Activated CD4-positive, alpha-beta T cell treated with anti-CD3 and anti-CD28 coated beads, Interleukin-2, Interleukin-6, amounts not matched to agents 100 ng/mL and 50 ng/mL, durations not matched to agents 16 hours and 8 hours (primary cell): ENCODE measurements at places on chromosomes 4 and X.

- no peak for DNase-seq
Measured at GRCh38 chrX:110955706-110956105, 140.3 kb upstream of the PAK3 start.

- DNase-seq: no peak
Measured at GRCh38 chrX:51852096-51852495, 41.3 kb upstream of the MAGED1 start.

- DNase-seq: no peak
Measured at GRCh38 chrX:153869473-153870287, 16.3 kb downstream of the L1CAM start.

DNA sequence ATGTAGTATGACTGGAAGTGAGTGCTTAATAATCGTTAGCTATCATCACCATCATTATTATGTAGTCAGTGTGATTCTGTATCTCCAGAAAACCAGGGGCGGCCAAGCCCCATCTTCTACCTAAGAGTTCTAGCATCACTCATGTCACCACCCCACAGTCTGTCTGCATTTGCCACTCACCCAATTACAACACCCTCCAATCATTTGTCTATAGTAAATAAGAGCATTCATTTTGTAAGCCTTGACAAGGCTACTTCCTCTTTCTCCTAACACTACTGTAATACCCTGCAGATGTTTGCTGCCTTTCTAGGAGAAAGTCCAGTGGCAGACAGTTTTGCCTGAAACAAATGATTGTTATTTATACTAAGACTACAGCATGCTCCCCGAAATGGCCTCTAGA is 15.8 kb upstream of the IL21 start:
- DNase-seq: peak; percentile 35

- peak; percentile 51 for DNase-seq
Measured at GRCh38 chrX:72121383-72121782, 10.3 kb downstream of the RTL5 start.

DNA sequence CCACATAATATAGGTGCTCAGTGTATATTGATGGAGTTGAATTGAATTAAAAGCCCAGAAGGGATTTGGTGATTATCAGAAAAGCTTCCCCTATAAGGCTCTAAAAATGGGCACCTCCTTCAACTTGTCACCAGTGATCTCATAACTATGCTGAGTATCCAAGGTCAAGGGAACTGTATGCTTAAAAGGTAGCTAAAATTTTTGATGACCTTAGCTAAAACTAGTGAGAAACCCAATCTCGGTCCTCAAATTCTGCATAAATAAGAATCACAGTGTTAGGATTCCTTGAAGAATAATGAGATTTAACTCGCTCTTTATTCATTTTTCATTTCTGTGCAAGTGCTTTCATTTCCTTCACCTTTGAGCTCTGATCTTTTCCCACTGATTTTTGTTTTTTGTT is 87.7 kb upstream of the AP1S2 start:
- DNase-seq: no peak

DNA sequence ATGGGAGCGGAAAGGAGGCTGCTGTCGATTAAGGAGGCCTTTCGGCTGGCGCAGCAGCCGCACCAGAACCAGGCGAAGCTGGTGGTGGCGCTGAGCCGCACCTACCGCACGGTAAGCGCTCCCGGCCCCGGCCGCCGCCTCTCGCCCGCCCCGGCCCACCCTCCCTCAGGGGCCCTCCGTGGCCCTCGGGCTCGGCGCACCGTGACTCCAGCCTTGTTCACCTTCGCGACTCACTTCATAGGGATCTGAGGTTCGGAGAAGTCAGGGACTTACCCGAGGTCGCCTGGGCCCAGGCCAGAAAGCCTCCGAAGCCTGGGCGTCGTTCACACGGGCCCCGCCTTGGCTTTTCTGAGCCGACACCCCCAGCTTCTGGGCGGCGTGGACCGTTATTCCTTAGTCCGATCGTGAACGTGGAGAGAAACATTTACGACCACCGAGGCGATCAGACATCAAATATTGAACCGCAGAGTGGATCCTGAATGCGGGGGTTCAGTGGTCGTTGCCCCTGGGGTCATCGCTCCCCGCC is 362 bp downstream of the NCAPG start:
- peak; percentile 37 for DNase-seq

DNA sequence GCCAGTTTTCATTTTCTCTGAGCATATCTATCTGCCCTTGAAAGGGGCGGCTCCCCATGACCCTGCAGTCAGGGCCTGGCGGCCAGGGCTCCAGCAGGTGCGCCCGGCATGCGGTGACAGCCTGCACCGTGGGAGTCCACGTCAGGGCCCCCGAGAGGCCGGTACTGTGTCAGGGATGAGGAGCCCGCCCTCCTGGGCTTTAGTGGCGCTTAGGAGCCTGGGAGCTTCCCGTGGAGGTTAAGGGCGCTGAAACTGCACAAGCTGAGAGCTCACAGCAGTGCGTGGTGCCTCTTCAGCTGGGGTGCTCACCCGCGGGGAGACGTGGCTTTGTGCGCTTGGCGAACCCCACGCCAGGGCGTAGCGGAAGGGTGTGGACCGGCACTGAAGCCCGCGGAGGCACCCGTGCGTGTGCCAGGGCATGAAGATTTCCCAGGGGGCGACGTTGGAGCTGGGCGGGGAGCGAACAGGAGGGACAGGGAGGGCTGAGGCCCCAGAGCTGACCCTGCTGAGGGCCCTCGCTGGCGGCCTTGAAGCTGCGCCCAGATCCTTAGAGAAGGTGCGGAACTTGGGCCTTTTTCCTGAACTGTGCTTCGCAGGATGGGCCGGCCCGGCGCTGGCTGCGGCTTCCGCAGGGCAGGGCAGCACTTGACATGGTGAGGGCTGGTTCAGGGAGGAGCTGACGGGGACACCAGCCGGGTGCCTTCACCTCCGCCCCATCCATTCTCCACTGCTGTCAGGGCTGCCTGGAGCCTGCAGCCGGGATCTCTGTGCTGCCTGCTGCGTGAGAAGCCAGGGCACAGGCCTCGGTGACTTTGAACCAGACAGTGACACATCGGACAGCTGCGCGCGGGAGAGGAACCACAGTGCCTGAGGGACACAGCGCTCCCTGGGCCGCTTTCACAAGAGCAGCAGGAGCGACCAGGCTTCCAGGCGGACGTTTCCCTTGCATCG is 32.9 kb downstream of the HTT-AS start:
- DNase-seq: peak; percentile 27

DNA sequence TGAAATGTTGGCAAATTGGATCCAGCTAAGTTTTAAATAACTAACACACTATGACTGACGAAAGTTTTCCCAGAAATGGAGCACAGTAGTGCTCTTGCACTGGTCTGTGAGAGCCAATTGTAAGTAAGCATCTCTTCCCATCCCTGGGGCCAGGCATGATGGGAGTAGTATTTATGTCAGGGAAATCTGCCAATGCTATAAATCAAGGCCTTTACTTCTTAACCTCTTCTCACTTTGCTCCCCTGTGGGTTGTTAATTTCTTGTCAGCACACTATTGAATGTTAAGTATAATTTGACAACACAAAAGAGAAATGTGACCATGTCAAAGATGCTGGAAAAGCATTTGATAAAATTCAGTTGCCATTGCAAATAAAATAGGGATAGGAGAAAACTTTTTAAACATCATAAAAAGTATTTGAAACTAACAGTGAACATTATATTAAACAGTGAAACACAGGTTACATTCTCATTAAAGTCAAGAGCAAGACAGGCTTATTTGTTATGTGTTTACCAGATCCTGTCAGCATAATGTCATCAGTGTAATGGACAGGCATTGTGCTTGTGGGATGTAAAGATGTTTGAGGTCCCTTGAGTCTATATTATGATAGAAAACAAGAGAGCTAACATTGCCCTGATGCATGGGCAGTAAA is 5.0 kb downstream of the F8A1 start:
- DNase-seq: no peak

DNA sequence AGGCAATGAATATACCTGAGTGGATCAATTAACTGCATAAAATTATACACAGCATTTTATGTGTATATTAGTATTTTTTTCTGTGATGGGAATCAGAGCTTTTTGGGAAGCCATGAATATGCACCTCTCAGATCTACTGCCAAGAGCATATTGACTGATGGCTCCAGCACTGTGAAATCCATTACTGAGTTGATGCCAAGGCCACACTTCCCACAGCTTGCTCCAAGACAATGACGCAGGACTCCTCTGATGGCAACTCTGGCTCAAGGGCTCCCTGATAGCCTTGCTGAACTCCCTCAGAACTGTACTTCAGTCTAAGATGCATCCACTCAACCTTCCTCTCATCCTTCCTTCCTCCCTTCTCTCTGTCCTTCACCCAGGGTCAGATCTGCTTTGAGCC is 82.7 kb downstream of the OTC start:
- DNase-seq: no peak

DNA sequence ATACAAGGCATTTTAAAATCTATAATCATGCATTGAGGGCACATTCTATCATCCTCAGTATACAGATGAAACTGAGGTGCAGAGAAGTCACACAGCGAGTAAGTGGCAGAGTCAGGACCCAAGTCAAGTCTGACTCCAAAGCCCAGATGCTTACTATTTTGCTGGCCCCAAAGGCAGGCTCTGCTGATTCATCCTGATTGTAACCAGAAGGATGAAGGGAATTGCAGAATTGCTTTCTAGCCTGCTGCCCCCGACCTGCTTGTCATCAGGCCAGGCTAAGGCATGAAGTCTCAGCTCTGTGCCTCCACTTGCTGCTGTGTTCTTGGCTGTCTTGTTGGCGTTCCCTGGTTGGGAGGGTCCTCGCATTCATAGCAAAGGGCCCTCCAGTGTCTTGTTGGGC is 62.7 kb downstream of the SLC9A6 start:
- no peak for DNase-seq

DNA sequence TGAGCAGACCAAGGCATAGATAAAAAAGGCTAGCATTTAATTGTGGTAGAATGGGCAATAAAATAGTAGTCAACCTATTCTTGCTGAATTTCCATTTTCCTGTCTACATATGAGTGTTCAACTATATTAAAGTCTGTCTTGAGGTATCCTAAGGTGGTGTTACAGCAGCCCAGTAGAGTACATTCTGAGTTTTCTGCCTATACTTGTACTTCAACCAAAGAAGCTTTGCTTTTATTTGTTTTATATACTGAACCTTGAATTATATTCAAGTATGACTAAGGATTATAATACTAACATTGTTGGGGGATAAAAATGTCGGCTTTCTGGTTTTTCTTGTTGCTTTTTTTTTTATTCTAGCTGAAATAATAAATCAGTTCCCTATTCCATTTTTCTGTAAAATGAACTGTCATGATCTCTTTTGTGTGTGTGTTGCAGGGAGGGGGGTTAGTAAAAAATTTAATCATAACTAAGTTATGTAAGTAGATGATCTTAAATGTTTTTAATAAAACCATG is 106.7 kb downstream of the PDLIM5 start:
- DNase-seq: no peak

DNA sequence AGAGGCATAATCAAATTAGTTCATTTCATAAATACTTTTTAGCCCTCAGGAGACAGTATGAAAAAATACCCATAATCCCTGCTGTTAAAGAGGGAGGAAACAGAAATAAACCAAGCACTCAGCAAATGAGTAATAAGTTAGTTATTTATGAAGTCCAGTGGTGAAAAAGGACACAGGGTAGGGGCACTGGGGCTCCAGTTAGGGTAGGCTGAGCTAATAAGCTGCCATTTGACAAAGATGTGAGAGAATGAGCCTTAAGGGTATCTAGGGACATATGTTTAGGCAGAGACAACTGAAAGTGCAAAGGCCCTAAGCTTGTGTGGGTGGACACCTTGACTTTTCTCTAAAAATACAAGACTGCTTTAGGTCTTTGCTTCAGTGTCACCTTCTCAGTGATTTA is 94.4 kb downstream of the IL15 start:
- DNase-seq: no peak

GRCh38 chr4:139603576-139604410 is 47.8 kb upstream of the SETD7 start:
- DNase-seq: peak; percentile 63

GRCh38 chr4:144820011-144820727 is 174.2 kb downstream of the HHIP start:
- no peak for DNase-seq

GRCh38 chr4:101348367-101348827 is 1.1 kb upstream of the PPP3CA start:
- no peak for DNase-seq

DNA sequence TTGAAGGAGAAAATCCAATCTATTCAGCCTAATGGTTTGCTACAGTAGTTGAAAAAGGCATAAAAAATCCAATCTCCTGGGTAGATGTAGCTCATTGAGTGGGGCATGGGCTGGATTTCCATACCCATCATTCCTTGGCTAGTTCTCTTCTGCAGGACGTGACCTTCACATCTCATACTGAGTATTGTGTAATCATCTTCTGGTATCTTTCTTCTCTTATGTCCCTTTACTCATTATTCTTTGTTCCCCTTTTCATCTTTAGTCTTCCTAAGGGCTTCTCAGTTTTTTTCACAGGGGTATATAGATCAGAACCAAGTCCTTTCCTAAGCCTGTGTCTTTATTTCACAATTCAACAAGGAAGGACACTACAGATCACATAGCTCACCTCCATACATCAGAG is 727.6 kb upstream of the MAGEB2 start:
- DNase-seq: no peak

DNA sequence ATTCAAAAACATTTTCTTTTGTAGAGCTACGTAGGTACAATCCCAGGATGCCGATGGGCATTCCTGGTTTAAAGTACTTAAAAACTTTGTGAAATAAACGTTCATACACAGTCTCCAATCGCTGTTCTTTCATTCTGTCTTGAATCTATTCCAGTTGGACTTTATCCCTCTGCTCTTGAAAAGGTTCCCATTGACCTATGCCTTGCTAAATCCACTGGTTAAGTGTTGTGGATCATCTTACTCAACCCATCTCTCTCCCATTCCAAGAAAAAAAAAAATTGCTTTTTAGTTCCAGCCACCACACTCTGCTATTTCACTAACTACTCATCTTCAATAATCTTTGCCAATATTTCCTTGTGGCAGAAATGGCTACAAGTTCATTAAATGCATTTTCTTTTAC is 542.3 kb upstream of the GRIA3 start:
- no peak for DNase-seq

GRCh38 chr4:52376132-52376704 is 282.9 kb downstream of the USP46 start:
- DNase-seq: peak; percentile 39

- no peak for DNase-seq
Measured at GRCh38 chr4:113614414-113614813, 147.1 kb downstream of the CAMK2D start.

GRCh38 chr4:16665942-16666551 is 232.4 kb downstream of the LDB2 start:
- DNase-seq: no peak

- peak; percentile 48 for DNase-seq
Measured at GRCh38 chr4:121138039-121138825, 25.9 kb downstream of the TNIP3 start.

DNA sequence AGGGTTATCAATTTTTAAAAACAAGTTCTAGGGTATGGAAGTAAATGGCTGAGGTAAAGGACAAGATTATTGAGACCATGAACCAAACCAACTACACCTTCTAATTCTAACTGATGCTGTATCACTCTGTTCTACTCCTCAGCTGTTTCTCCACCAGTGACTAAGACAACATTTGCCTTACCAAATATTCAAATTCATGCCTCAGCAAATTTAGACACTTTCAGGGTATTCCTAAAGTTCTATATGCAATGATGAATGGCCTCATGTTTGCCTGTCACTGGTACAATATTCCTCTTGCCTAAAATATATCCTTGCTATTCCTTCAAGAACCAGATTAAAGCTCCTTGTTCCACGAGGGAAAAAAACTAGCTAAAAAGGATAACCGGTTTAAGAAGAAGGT is 5.0 kb downstream of the RPL9 start:
- no peak for DNase-seq
